ENCODE measurements at places on chromosomes 12 and 14. TPM values are rescaled to one million over a fixed set of nuclear protein-coding genes. Genes with fewer than 3 reads are reported as not detected.

The PTPRB gene
- total RNA-seq = 0.34 TPM

The SPTLC2 gene
- total RNA-seq = 38.2 TPM

The TMEM132C gene
- total RNA-seq = not detected

The GZMB gene
- not detected for total RNA-seq

The LHX5 gene
- under 0.01 TPM for total RNA-seq

The POC1B gene
- 17.9 TPM for total RNA-seq

The FGF23 gene
- not detected for total RNA-seq

The SYNDIG1L gene
- 0.14 TPM for total RNA-seq

The TMTC2 gene
- 22.6 TPM for total RNA-seq

The AREL1 gene
- total RNA-seq = 36.7 TPM

The MANSC4 gene
- not detected for total RNA-seq

The RNASE7 gene
- total RNA-seq = 33.8 TPM

The ADAM20 gene
- 0.68 TPM for total RNA-seq

The CMKLR1 gene
- total RNA-seq = not detected

The BIN2 gene
- not detected for total RNA-seq

The MLH3 gene
- 20.6 TPM for total RNA-seq

The HOXC11 gene
- not detected for total RNA-seq

The CLEC1B gene
- not detected for total RNA-seq

The LBHD2 gene
- total RNA-seq = not detected

The FAR2 gene
- 0.64 TPM for total RNA-seq

The EPYC gene
- not detected for total RNA-seq

The PRB2 gene
- total RNA-seq = not detected

The RNASE11 gene
- total RNA-seq = not detected

The CLEC2A gene
- not detected for total RNA-seq

The MDM2 gene
- total RNA-seq = 316 TPM

The C12orf60 gene
- total RNA-seq = 2.7 TPM

The GARIN6 gene
- not detected for total RNA-seq

The VWF gene
- 0.34 TPM for total RNA-seq

The RIMKLB gene
- total RNA-seq = 37.3 TPM

The KITLG gene
- total RNA-seq = 53.8 TPM

The GPATCH2L gene
- 44.1 TPM for total RNA-seq

The SPX gene
- 0.68 TPM for total RNA-seq

The DEPDC4 gene
- 1.0 TPM for total RNA-seq

The TMED8 gene
- total RNA-seq = 8.5 TPM

The LRRC10 gene
- not detected for total RNA-seq

The ANG gene
- 1.7 TPM for total RNA-seq

The TECPR2 gene
- 19.2 TPM for total RNA-seq

The ARHGEF25 gene
- total RNA-seq = 0.43 TPM

The PLEKHD1 gene
- total RNA-seq = 0.07 TPM

The AKAP6 gene
- 8.5 TPM for total RNA-seq

Measured in nasal cavity respiratory epithelium epithelial cell of viscerocranial mucosa (primary cell).